Activated CD4-positive, alpha-beta T cell treated with anti-CD3 and anti-CD28 coated beads for 48 hours (primary cell): ENCODE measurements at places on chromosomes 4 and X.

GRCh38 chr4:14752341-14753046 is 249.8 kb upstream of the CPEB2 start:
- DNase-seq, result no peak

- no peak for DNase-seq
Measured at GRCh38 chr4:37767546-37767945, 58.9 kb upstream of the PGM2 start.

DNA sequence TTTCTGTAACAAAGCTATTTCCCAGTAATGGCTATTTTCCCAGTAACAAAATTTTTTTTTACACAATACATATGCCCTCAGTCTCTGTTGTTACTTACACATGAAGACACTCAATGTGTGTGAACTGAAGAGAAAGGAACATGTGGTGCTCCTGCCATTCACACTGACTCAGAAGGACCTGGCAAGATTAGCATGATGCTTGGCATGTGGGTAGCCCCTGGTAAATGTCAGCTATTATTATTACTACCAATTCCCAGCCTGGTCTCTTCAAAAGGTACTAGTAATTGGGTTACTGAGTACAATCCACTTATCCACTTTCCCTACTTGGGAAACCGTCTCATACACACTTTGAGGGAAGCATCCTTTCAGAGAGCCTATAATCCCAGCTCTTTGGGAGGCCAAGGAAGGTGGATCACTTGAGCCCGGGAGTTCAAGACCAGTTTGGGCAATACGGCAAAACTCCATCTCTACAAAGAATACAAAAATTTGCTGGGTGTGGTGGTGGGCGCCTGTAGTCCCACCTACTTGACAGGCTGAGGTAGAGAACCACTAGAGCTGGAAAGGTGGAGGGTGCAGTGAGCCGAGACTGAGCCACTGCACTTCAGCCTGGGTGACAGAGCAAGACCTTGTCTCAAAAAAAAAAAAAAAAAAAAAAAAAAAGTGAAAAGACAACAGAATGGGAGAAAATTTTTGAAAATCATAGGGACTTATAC is 14.6 kb downstream of the RBBP7 start:
- DNase-seq, result no peak

GRCh38 chr4:167428156-167428555 is 193.9 kb upstream of the SPOCK3 start:
- no peak for DNase-seq

DNA sequence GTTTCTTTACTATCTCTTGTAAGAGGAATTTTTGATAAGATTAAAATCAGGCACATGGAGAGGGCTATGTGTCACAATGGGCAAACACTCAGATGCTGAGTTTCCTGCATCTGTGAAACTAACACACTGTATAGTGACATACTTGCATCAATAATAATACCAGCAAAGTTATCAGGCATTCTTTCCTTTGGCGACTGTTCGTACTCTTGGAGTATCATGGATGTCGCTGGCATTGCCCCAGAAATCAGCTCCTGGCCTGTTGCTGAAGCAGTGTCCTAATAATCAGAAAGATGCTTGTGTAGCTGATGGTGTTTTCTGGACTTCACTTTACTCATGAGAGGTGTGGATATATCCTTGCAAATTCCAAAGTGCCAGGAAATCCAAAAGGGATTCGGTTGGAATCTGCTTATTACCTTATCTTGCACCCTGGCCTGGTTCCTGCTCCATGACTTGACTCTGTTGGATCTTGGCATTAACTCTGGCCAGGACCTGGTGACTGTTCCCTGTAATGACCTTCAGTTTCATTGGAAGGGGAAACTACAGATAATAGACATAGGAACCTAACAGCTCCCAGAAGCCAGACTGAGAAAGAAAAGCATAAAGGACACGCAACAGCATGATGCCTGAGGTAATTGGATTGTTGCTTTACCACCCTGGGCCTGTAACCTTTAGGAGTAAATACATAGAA is 762.5 kb upstream of the GRIA3 start:
- no peak for DNase-seq

DNA sequence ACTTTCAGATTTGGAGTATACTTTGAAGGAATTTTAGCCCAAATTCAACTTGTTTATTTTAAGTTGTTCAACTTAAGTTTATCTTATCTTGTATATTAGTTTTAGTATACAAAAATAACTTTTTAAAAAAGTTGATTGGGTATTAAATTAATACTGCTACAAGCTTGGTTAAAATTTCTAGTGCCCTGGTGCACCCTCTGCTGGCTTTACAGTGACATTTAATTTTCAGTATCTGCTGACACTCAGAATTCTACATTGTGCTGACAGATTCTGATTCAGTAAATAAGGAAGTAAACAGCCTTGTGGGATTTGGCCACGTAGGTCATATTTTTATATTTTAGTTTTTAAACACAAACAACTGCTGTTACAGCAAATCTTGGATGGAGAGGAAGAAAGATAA is 2.9 kb downstream of the EDA start:
- peak; percentile 16 for DNase-seq

DNA sequence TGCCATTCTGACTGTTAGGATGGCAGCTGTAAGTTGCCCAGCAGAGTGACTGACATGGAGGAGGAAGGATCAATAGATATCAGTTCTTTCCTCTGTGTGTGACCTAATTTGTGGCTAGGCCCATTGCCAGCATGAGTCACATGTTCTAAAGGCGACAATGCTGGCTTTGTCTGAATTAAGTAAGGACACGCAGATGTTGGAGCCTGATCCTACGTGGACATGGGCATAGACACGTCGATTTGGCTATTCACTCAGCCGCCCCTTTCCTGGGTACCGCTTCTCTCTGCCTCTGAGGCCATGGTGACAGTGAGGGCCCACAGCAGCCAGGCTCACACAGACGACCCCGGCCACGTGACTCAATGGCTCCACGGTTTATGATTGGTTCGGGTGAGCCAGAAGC is 16.3 kb downstream of the PROM1 start:
- DNase-seq, result peak; percentile 17

GRCh38 chrX:154710309-154710708 is 40.6 kb downstream of the GAB3 start:
- DNase-seq, result no peak

GRCh38 chrX:111585337-111585736 is 73.9 kb downstream of the SERTM2 start:
- no peak for DNase-seq

GRCh38 chr4:164790249-164790648 is 36.3 kb downstream of the SMIM31 start:
- no peak for DNase-seq

DNA sequence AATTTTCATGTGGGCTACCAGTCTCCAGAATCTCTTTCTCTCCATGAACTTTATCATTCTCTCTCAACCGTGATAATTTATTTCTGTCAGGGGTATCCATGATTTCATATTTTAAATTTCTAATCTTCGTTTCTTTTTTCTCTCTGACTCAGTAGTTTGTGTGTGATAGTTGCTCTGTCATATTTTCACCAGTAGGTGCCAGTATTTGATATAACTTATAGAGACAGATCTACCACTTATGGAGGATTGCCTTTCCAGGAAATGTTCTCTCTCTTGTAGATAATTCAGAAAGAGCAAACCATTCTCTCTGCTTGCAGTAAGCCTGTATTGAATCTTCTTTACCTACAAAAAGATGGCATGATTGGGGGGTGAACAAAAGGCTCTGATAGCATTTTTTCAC is 79.3 kb upstream of the DYNLT3 start:
- no peak for DNase-seq

- no peak for DNase-seq
Measured at GRCh38 chr4:94852616-94853015, 94.9 kb downstream of the BMPR1B start.

DNA sequence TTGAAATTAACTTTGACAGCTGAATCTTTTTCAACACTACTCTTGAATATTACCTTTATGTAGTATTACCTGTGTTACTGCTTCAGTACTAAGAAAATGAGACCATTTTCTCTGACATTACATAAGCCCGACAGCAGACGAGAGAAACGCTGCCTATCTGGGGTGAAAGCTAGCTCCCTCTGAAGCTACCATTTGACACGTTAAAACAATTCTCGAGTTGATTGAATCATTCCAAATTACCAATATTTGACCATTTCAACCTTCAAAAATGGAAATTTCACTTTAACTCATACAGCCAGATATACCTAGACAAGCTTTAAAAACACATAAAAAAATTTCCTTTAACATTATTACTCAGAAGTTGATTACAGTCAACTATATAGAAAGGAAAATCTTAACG is 836 bp downstream of the GPM6A start:
- no peak for DNase-seq

GRCh38 chr4:161172396-161173026 is 991.3 kb downstream of the FSTL5 start:
- no peak for DNase-seq

DNA sequence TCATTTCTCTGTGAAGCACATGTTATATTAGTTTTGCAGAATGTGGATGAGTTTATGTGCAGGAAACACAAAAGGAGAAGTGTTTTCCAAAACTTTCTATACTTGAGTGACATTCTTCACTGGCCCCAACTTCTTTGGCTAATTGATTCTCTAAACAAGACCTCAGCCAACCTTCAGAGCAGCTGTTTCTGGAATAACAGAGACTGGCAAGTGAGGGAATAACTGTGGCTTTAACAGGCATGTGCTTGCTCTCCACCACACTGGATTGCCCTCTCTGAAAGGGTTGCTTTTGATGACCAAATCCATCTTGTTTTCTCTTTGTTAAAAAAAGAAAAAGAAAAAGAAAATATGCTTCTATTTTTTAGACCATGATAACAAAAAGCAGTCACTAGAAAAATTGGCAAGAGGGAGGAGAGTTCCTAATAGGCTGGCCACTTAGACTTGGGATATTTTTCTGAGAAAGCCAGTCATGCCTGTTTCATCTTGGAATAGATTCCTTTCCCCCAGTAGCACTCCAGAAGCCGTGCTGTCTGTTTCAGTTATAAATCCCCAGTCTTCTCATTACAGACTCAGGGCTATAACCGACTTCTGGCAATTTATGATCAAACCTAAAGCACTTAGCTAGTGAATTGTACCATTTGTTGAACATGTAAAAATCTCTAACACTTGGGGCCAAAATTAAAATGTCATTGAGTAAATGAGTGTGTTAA is 295.0 kb upstream of the NR3C2 start:
- DNase-seq, result no peak

DNA sequence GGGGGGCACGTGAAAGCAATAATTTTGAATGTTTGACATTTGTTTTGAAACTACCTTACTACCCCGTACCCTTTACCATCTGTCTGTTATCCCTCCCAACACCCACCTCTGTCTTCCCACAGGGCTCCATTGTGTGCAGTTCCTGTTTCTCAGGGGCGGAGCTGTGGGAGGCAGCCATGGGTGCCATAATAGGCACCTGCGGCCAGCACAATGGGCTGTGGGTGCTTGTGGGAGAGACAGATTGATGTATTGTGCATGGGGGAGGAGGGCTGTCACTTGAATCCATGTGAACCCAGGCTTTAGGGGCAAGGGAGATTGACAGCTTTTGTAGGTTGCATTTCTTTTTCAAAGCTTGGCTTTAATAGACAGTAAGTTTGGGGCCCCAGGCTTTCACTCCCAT is 122.6 kb upstream of the CXorf66 start:
- no peak for DNase-seq

GRCh38 chrX:86103061-86103460 is 45.2 kb upstream of the DACH2 start:
- DNase-seq, result no peak

GRCh38 chr4:154643493-154643892 is 31.0 kb upstream of the FGG start:
- no peak for DNase-seq

GRCh38 chrX:30786374-30786773 is 102.7 kb downstream of the TAB3 start:
- no peak for DNase-seq

DNA sequence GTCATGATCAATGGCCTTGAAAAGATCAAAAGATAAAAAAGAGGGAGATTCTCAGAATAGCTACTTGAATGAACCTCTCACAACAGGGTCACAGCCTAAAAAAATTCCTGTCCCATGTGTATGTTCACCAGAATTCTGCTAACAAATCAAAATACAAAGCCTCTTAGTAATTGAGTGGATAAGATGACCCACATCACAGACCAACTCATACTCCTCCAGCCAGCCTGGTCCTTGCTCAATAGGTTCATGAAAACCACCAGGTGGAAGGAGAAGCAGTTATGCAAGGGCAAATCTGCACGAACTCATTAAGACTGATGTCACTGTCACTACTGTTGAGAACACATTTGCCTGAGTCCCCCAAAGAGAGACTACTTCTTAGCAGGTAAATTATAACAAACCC is 21.5 kb downstream of the WDFY3 start:
- DNase-seq, result no peak

DNA sequence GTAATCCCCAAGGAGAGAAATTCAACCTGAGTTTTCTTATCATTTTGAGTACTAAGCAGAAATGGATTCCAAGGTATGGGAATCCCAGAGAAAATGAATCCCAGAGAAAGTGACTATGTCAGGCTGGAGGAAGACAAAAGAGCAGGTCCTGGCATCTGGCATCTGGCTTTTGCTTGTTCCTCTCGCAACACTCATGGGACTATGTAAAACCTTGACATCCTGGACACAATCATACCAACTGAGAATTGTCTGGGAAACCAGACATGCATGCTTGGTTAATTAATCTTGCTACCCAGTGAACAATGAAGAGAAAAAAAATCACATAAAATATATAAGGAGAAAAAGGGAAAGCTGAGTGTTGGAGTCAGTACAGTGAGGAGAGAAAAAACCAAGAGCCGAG is 12.9 kb downstream of the DCAF8L1 start:
- DNase-seq, result no peak

- peak; percentile 78 for DNase-seq
Measured at GRCh38 chr4:139099366-139099982, 77.5 kb downstream of the ELF2 start.
